ENCODE measurements at places on chromosomes 12 and 14.

- DNase-seq: no peak
Observed at GRCh38 chr12:52672321-52672933, 7.8 kb downstream of the KRT1 start.

GRCh38 chr12:11581179-11581755 is 68.2 kb upstream of the ETV6 start:
- peak; percentile 34 for DNase-seq

GRCh38 chr14:93533437-93533836 is 102.7 kb downstream of the UNC79 start:
- DNase-seq: no peak

- DNase-seq: no peak
Observed at GRCh38 chr12:110821917-110822316, 24.9 kb upstream of the CCDC63 start.

DNA sequence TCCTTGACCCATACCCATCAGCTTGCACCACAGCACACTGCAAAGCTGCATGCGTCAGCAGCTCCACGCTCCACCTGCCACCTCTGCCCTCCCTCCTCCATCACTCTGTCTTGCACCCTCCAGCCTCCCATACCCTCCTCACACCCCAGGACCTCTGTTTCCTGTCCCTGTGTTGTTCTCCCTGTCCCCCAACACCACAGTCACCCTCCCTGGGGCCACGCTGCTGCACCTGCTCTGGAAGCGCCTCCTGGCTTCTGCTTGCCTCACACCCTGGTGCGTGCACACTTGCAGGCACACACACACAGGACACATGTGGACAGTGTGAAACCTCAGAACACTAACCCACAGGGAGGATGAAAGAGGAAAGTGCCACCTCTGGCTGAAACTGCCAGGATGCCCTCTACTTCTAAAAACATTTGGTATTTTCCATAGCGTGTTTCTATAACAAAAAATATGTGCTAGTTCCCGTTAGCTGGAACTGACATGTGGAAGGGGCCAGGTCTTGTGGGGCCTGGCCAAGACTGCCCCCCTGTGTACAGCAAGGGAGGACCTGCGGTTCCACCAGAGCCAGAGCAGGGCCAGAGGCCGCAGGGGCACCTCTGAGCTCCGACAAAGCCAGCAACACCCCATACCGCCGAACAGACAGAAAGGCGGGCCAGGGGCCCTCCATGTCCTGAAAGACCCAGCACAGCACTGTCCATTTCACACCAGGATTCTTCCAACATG is 10.0 kb downstream of the BRF1 start:
- DNase-seq: no peak

- DNase-seq: no peak
Observed at GRCh38 chr14:25010471-25010870, 39.5 kb downstream of the STXBP6 start.

GRCh38 chr12:131872154-131873051 is 22.0 kb upstream of the ULK1 start:
- no peak for DNase-seq

GRCh38 chr12:53381731-53382630 is 2.0 kb downstream of the SP1 start:
- DNase-seq: peak; percentile 8

GRCh38 chr12:43291516-43291915 is 260.5 kb downstream of the ADAMTS20 start:
- no peak for DNase-seq

- no peak for DNase-seq
Observed at GRCh38 chr12:122422730-122423257, 325 bp upstream of the CLIP1 start.

GRCh38 chr12:51263341-51263740 is 6.9 kb downstream of the SMAGP start:
- no peak for DNase-seq

- DNase-seq: no peak
Observed at GRCh38 chr12:80622271-80622670, 85.2 kb upstream of the MYF6 start.

GRCh38 chr12:40618636-40619035 is 73.6 kb upstream of the CNTN1 start:
- no peak for DNase-seq

DNA sequence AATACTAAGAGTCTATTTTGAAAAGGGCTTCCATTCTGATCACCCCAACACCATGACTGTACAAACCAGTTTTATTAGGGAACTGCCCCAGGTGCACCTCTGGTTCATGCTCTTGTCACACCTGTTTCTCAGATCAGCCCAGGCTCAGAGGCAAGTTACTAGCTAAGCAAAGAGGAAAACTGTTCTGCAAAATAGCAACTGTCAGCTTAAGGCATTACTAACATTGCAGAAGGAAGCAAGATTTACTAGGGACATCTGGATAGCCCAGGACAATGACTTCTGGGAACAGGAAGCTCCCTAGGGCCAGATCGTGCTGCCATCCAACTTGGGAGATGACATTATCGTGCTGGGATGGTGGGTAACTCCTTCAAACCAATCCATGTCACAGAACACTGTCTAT is 30.1 kb downstream of the ANAPC7 start:
- no peak for DNase-seq

DNA sequence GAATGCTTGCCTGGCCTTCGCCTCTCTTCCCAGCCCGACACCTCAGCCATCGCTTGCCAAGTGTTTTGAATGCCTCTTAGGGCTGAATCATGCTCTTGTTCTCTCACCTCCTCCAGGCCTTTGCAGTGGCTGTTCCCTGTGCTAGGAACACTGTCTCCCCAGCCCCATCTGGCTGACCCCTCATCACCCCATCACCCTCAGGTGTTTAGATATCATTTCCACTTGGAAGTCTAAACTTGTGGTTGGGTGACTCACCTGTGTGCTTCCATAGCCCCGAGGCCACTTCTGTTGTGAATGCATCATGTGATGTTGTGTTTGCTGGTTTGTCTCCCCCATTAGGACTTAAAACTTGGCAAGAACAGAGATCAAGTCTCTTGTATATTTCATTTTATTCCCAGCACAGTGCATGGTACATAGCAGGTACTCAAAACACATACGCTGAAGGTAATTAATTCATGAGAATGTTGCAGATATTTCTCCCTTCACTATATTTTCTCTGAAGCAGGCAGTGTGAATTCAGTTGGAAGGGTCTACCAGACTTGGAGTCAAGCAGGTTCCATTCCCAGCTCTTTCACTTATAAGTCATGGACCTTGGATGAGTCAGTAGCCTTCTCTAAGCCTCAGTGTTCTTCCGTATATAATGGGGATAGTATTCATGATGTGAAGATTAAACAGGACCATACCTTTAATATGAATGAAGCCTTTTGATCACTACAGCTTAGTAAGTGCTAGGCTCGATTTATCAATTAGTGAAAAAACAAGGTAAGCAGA is 67.8 kb downstream of the HRK start:
- DNase-seq: no peak

DNA sequence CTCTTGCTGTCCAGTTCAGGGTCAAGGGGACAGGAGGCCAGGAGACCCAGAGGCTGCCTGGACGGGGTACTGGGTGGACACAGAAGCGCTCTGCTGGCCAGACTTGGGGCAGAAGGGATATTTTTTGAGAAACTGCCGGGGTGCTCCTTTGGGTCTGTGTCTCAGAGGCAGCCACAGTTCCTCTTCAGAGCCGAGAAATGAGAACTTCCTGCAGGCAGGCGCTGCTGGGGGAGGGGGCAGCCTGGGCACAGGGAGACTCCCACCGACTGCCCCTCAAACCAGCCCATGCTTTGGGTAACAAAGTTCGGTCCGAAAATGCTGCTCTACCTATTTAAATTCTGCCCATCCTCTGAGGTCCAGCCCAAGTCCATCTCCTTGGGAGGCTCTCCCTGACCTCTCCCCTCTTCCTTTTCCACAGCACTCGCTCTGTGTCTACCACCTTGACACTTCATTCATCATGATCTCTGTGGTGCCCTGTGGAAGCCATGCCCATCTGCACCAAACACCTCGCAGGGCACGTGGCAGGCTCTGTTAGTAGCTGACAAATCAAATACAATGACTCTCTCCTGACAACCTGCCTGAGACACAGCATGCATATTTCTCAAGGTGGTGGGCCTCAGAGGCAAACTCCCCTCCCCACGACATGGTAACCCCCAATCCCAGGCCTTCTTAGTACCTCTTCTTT is 16.4 kb downstream of the HDAC7 start:
- no peak for DNase-seq

GRCh38 chr14:94689218-94689984 is 77.2 kb downstream of the SERPINA3 start:
- DNase-seq: no peak

Measured in T-helper 22 cell (primary cell).